ENCODE measurements at places on chromosomes 11 and 22.
A peak's percentile ranks its signal among the peaks of the same experiment; 100 is the strongest.

DNA sequence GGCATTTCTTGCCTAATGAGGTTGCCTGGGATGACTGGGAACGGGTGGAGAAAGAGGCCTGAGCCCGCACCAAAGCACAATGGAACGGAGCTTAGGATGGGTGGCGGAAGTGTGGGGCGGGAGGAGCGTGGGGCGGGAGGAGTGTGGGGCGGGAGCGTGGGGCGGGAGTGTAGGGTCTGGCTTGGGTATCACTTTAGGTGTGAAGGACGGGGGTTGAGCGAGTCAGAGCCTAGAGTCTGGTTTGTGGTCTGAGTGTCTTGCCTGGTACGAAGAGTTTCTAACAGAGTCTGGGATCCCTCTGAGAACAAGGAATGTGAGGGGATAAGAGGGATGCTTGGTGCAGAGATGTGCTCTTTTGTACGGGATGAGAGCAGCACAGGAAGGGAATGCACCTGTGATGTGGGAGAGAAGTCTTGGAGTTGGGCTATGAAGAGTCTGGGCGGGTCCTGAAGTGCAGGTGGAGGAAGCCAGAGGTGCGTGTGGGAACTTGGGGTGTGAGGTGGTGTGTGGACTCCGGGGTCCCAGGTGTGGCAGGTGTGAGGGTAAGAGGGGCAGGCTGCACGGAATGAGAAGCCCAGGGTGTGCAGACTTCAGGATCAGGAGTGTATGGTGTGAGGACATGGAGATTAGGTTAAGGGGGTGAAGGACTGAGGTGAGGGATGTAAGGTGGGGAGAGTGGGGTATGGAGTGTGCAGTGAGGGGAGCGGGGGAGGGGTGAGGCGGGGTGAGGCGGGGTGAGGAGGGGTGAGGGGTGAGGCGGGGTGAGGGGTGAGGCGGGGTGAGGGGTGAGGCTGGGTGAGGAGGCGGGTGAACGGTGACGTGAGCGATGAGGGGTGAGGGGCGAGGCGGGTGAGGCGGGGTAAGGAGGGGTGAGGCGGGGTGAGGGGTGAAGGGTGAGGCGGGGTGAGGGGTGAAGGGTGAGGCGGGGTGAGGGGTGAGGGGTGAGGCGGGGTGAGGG lies 1.0 kb downstream of the SYCE3 start:
- no peak for DNase-seq

DNA sequence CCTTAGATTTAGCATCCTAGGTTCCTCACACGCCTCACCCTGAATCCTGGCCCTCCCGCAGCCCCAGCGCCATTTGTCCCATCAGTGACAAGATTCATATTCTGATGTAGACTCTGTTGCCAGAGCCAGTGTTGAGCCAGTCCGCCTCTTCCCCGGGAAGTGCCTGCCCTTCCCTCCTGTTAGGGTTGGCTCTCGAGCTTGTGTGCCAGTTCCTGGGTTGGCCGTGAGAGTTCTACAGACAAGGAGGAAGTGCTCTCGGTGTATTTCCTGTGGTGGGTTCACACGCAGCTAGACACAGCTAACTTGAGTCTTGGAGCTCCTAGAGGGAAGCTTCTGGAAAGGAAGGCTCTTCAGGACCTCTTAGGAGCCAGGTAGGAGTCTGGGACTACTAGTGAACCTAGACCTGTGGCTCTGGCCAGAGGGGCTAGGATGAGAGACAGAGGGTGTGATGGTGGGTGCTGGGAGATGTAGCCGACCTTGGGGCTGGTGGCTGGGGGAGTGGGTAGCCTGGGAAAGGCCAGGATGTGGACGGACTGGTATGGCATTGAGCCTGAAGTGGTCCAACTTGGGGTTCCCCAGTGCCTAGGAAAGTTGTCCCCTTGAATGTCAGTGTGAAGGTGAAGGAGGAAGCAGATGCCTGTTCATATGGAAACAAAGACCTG lies at the start of gene IL18BP:
TSS of gene IL18BP (plus strand) at position 261 of the 662 bp plus-strand sequence. CDS start 1,076 bp downstream, outside the sequence.
- no peak for DNase-seq

DNA sequence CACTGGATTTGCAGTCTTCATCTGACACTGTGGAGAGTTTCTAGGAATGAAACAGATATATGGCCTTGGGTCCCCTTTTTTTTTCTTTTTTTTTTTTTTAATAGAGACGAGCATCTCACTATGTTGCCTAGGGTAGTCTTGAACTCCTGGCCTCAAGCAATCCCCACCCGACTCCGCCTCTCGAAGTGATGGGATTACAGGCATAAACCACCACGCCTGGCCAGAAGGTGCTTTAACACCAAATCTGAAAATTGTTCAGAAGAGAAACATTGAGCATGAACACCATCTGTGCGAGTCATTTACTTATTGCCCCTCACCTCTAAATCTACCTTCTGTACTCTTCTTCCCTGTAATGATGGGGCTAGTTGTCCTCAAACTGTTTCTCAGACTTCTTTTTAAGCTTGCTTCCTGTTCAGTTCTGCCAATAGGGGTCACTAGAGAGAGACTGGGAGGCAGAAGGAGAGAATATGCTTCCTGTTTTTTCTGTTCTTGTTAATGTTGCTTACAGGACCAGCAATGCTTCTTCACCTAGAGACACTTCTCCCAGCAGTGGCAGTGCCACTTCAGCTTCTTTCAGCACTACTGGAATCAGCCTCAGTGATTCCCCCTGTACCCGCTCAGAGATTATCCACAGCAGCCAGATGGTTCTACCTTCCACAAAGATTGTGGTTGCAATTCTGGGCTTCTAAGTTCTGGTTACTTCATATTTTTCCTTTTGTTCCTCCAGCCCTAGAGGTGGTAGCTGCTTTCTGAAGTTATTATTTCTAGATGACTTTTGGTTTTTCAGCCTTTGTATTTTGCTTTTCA lies 20.8 kb upstream of the ZBED5 start:
- no peak for DNase-seq

DNA sequence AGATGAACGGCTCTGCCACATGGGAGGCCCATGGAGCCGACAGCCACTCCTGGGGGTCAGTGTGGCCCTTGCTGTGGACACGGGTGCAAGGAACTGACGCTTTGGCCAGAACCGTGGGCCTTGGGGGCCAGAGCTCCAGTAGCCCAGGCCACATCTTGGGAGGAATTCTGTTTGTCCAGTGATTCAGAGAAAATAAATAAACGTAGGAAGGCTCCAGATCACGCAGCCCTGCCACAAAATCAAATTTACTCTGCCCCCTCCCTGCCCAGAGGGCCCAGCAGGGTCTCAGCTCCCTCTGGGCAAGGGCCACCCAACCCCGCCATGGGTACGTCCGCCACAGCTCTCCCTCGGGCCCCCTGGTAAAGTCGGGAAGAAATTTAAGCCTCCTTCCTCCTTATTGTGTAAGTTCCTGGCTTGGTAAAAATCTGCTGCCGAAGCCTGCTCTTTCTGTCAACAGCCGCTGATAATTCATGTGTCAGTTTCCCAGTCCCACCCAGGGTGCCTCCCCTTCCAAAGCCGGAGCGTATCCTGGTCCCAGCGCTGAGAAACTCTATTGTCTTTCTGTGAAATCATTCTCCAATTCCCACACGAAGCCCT lies 6.9 kb upstream of the MUC5AC start:
- DNase-seq, result no peak

DNA sequence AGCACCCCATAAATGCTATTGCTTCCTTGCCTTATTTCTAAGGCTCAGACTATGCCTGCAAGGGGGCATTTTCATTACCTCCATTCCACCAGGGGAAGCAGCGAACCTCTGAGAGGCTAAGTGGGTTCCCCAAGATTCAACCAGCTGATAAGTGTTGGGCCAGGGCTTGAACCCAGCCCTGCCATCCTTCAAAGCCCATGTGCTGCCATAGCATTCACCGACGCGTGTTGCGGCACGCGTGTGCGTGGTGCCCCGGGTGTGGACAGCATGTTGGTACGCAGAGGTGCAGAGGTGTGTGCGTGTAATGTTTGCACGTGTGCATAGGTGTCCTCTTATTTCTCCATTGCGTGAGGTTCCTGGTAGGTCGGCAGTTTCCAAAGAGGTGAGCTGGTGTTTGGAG lies 66.0 kb upstream of the PPARA start:
- DNase-seq, result no peak

- DNase-seq, result no peak
Observed at GRCh38 chr11:71450939-71451338, 2.1 kb upstream of the NADSYN1 start.

GRCh38 chr11:47099214-47099917 lies 77.3 kb downstream of the ARFGAP2 start:
- DNase-seq, result no peak

DNA sequence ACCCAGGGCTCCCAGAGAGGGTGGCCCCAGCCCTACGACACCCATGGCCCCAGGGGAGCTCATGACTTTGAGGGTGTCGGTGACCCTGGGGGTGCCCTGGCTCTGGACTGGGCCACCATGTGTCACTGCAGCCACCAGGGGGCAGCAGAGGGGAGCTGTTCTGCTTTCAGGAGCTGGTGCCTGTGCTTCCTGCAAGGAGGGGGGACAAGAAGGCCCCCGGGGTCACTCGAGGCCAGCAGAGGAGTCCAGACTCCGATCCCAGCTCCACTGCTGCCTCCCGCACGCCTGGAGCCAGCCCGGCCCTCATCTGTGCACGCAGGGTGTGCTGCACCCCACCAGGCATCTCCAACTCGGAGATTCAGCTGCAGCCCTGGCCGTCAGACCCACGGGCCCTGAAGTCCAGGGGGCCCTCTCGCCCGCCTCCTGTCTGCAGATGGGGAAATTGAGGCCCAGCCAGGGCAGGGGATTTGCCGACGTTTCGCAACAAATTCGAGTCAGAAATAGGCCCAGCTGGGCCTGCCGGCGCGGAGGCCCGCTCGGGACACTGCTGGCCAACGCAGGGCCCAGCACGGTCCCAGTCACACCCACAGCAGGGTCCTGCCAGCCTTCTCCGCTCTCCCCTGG lies 29.5 kb upstream of the WNT7B start:
- peak; percentile 62 for DNase-seq

- no peak for DNase-seq
Observed at GRCh38 chr11:69504576-69505335, 23.3 kb downstream of the LINC01488 start.

- DNase-seq, result no peak
Observed at GRCh38 chr11:104830080-104830479, 68.2 kb downstream of the CASP12 start.

GRCh38 chr11:109424901-109425300 lies 2.9 kb downstream of the C11orf87 start:
- no peak for DNase-seq

DNA sequence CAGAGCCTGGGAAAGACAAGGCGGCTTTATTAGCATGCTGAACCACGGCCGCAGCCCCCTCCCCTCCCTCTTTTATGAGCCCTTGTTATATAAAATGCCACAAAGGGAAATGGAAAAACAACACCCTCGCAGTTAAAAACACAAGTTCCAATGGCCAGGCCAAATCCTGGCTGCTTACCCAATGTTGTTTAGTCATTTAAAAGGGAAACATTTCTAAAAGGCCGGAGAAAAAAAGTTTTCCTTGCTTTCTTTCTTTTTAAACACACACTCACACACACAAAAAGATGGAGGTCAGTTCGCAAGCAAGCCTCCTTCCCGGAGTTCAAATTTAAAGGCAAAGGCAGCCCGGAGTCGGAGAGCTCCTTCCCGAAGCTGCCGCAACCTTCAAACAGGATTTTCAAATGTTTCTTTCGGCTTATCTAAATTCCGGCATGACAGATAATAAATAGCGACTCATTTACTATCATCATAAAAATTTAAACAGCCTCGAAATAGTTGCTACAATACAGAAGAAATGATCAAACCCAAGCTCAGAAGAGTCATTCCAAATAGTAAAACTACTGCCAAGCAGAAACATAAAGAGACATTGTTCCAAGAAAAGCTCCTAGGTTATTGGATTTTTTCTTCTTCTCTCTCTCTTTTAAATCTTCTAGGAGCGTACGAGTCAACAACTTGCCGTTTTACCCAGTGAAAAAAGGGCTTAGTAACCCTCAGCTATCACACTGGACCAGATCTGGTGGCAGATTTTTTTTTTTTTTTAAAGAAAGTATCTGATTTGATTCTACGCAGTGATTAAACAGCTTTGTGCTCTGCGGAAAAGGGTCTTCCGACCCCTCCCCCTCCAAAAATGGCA lies 3.5 kb downstream of the PHF21B start:
- no peak for DNase-seq

DNA sequence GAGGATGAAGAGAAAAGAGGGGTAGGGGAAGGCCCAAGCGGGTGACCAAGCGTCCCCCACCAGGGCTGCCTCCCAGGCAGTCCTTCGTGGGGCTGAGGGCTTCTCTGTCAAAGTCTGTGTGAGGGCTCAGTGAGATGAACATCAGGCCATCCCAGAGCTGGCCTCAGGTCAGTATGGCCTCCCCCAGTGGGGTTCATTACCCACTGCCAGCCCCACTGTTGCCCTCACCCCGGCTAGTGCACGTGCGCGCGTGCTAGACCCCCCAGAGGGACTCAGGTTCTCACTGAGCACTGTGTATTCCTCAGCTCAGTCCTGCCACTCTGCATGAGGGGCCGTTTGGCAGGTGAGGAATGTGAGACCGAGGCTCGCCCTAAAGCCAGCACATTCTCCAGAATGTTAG lies 3.3 kb downstream of the KDELR3 start:
- DNase-seq, result no peak

DNA sequence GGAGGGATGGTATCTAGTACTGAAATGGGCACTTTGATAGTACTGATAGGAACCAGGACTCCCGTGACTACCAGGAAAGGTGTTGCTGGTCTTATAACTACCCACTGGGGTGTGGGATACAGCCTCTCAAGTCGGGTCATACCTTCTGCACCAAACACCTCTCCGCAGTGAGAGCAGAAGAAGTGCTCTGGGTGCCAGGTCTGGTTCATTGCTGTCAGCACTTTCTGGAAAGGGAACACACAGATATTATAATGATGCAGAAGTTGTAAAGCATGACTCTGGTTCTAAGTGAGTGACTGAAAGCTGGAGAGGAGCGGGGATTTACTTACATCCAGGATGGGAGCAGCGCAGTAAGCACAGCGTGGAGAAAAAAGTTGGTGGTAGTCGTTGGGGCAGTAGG lies 26.0 kb downstream of the LPXN start:
- DNase-seq, result no peak

- DNase-seq, result no peak
Observed at GRCh38 chr22:48898524-48899250, 929.0 kb downstream of the BRD1 start.

- no peak for DNase-seq
Observed at GRCh38 chr11:134941326-134941725, 529.3 kb upstream of the B3GAT1 start.

DNA sequence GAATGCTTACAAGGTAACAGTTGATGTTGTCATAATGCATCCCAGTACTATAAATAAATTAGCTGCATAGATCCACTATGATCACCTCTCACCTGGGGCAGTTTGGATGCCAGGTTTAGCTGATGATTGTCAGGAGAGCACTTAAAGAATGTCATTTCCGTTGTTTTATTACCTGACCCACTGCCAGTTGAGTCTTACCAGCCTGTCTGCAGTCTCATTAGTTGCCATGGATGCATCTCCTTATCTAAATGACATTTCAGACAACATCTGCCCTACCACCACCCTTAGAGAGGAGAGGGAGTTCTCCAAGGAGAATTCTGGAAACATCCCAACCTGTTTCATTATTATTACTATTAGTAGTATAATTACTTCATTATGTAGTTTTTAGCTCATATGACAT lies 339.1 kb upstream of the API5 start:
- no peak for DNase-seq

- DNase-seq, result no peak
Observed at GRCh38 chr11:127056338-127056971, 55.9 kb upstream of the KIRREL3 start.

GRCh38 chr11:76574406-76574805 lies 96.1 kb downstream of the LRRC32 start:
- DNase-seq, result no peak

- no peak for DNase-seq
Observed at GRCh38 chr11:121869478-121869877, 246.5 kb downstream of the BLID start.

GRCh38 chr11:2208691-2209369 lies 37.2 kb upstream of the TH start:
- no peak for DNase-seq

Data from substantia nigra (tissue), 51 donors.